ENCODE measurements at places on chromosomes 7 and 10.

DNA sequence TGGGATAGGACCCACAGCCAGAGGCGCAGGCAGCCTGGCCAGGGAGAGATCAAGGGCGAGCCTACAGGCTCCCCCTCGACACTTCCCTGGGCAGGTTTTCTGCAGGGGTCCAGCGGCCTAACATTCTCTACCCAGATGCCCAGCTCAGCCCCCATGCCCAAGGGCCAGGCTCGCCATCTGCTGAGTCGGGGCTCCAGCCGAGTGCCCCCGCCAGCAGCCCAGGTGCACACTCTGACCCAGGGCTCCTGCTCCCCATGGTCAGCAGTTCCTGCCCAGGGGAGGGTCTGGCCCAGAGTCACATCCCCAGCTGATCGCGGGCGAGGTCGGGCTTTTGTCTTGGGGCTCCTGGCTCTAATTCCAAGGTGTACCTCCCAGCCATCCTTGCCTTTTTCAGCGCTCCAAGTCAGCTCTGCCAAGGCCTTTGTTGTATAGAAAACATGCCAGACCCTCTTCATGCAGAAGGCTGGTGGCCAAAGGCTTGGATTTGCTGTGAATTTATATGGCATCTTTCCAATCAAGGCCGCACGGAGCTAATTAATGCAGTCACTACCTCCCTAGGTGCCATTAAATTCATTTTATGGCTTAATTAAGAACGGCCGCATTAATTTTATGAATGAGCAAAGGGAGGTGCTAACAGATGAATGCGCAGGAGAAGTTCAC lies 120.6 kb downstream of the LRRC18 start:
- no peak for DNase-seq

- DNase-seq: no peak
Measured at GRCh38 chr7:92336662-92337340, 91.0 kb downstream of the ANKIB1 start.

DNA sequence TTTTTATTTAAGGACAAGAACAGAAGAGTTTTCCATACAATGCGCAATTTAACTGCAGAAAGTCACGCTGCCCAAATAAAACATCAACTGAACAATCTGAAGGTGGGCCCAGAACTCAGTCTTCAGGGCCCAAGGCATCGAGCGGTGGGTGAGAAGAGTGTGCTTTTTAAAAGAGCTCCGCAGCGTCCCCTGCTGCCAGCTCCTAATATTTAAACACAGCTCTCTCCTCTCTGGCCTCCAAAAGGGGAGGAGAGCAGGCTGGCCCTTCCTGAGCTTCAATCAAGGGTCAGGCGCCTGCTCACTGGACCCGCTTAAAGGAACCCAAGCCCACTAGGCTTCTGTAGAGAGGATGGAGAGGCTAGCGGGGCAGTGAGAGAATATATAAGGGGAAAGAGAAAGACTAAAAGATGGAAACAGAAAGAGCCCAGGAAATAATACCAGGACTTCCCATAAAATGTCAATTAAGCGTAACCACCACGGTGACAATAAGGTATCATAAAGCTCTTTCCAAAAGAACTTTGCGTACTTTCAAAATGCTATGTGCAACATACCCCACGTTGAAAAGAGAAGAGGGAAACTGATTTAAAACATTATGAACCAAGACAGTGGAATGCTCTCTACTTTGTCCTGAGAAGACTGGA lies 2.8 kb downstream of the FAM53B start:
- peak; percentile 82 for DNase-seq

DNA sequence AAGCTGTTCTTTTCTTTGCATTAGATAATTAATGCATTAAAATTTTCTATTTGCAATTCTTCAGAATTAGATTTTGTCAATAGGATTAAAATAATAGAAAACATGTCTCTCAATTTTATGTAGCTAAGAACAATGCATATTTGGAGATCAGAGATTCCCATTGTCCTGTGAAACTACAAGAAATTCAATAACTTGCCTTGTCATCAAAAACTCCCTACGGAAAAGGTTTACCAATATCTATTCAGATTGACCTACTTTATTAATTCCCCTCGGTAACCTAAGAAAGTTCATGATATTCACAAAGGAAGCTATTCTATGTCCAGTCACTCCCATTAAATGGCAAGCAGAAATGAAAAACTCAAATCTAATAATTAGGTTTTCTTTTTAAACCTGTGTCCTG lies 172.6 kb downstream of the SEMA3A start:
- DNase-seq: no peak

DNA sequence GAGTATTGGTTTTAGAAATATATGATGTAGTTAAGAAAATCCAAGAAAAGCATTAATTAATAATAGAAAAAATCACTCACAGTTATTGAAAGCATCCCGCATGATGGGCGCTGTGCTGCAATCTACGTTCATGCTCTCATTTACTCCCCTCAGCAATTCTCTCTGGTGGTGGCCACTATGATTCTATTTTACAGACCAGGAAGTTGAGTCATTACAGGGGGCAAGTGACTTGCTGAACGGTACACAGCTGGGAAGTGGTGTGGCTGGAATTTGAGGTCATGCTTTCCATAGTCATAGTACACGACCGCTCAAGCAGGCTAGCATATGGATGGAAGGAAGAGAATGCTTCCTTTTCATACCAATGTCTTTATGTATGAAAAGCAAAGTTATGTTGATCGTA lies 117.4 kb downstream of the TES start:
- no peak for DNase-seq

GRCh38 chr10:128095027-128095752 lies 31.0 kb downstream of the MKI67 start:
- DNase-seq: peak; percentile 65

DNA sequence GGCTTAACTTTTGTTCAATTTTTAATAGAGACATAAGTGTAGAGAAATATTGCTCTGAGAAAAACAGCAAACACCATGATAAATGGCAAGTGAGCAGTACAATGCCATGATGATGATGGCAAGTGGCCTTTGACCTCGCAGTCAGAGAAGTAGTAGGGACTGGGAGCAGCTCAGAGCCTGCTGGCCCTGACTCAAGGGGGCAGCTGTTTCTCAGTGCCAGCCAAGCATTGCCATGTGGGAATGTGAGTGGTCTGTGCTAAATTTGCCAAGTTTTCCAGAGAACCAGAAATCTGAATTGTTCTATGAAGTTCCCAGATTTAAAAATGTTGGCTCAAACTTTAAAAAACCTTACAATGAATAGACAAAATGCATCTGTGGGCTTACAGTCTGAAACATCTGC lies 187.9 kb downstream of the BICC1 start:
- no peak for DNase-seq

DNA sequence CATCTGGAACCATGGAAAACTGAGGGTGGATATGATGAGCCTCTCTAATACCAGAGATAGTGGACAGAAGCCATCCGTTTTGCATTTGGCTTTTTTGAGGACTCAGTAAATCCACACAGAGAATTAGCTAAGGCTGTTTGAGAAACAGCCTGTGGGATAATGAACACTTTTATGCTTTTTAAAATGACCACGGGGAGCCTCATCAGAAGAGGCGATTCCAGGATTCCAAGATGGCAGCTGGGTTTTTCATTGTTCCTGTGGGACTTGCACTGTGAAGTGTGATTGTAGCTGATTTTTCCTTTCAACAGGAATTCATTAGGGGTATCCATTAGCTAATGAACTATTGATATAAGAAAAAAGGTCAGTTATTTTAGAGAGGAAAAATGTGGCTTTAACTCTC lies 353.2 kb downstream of the AUTS2 start:
- no peak for DNase-seq

GRCh38 chr7:108310351-108310750 lies 145.9 kb downstream of the NRCAM start:
- no peak for DNase-seq

DNA sequence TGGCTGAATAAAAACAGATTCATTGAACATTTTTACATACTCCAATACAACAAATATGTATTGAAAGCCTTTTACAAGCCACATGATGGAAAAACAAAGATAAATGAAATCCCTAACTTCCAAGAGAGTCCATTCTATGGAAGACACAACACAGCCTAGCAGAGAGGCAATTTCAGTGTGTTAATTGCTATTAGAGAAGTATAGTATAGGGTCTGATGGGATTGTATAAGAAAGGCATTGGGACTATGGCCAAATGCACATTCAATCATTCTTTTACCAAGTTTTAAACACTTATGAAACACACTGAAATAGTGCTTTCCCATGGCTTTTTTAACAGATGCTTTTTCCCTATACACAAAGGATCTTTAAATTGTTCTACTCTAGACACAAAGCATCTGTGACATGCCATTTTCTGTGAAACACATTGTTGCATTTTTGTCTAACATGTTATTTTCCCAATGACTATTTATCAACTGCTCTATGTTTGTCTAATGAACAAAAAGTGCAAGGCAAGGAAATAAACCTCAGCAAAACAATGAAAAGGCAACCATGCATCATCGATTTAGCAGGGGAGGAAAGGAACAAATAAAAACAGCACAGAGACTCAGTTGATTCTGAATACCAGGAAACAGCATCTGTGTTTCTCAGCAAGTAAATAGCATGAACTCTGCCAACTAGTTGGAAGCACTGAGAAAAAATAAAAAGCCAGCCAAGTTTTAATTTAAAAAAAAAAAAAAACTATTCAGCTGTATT lies 42.4 kb upstream of the PHYHIPL start:
- DNase-seq: no peak

GRCh38 chr10:22148961-22149360 lies 68.9 kb downstream of the EBLN1 start:
- no peak for DNase-seq

DNA sequence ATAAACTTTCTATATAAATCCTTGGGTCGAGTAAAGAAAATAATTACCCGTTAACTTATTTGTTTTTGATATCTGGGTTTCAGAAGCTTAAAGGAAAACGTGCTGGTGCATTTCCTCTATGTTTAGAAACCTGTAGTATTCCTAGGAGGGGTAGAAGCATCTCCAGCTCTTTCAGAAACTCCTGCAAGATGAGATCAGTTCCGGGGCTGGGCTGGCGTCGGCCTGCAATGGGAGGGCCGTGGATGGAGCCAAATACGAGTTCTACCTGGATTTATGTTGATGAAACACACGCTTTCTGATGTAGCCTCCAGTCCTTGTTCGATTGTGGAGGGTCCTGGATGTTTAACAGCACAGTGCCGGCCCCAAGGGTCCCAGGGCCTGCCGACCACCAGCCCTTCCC lies 35.8 kb upstream of the DIP2C start:
- DNase-seq: no peak

DNA sequence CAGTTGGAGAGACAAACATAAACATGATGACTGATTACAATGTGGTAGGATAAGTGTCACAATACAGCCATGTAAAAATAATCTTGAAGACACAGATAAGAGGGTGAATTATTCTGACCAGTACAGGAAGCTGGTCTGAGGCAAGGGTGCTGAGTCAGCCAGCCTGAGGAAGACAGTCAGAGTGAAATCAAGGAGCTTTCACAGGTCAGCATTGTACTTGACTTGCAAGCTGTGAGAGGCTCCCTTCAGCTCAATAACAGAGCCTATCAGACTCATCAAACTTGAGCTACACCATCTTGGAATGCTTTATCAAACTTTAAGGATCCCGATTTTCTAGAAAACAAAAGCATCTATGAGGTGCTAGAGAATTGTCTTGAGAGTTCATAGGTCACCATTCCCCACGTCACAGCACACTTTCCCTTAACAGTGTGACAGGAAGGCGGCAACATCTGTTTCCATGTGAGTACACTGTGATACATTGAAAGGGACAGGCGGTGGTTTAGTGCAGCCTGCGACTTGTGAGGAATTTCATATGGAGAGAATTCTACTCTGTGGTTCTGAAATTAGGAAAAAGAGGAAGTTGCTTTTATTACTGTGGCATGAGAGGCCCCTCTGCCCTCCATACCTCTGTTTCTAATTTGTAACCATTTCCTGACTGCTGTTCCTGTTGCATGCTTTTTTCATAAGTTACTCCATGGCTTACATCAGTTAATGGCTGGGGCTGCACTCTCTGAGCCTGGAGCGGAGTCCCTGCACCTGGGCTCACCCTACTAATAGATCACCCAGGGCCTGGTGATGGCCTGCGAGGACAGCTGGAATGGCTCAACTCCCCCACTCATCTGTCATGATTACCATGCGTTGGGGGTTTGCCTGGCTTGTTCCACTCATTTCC lies 417.1 kb downstream of the SUGCT start:
- no peak for DNase-seq

GRCh38 chr7:108985037-108985436 lies 415.4 kb downstream of the DNAJB9 start:
- DNase-seq: no peak

DNA sequence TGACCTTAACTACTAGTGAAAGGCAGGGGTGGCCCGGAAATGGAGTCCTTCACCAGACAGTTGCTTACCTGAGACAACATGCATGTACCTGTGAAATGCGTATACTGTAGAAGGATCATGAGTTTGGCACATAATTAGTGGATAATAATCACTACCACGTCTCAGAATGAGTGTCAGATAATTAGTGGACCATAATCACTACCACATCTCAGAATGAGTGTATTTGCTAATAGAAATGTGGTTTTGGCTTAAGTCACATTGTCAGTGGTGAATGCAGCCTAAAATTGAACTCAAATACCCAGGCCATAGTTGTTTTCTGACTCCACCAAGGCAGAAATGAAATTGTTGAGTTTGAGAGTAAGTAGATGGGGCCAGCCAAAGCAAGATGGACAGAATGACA lies 468.3 kb upstream of the GALNT17 start:
- DNase-seq: no peak

DNA sequence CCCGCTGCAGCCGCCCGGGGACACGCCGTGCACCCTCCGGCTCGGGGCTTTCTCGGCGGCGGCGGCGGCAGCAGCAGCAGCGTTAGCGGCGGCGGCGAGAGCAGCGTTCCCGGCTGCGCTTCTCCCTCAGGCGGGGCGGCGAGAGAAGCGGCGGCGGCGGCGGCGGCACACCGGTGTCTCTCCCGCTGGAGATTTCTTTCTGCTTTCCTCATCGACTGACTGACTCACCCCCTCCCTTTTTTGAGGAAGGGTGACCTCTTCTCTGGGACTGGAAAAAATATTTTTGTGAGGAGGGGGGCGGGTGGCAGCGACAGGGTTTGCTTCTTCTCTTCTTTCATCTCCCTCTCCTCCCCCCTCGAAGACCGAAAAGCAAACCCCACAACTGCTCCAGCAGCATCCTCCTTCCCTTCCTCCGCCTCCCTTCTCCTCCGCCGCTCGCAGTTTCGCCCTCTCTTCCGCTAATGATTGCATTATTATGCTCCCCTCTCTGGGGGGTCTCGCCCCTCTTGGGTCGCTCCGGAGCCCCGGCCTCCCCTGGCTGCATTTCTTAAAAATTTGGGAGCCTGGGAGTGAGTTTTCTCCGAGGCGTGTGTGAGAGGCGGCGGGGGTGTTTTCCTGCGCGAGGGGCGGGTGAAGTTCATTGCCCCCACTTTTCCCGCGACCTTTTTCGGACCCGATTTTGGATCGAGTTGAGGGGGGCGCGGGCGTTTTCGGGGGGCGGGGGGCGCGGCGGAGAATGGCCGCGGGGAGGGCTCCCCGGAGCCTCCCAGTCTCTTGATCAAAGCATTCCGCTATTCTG lies 411 bp downstream of the AUTS2 start:
- no peak for DNase-seq

Data from CD4-positive, alpha-beta T cell treated with Interleukin-17A for 1 hour (primary cell).